ENCODE measurements at places on chromosomes 1 and 21.

DNA sequence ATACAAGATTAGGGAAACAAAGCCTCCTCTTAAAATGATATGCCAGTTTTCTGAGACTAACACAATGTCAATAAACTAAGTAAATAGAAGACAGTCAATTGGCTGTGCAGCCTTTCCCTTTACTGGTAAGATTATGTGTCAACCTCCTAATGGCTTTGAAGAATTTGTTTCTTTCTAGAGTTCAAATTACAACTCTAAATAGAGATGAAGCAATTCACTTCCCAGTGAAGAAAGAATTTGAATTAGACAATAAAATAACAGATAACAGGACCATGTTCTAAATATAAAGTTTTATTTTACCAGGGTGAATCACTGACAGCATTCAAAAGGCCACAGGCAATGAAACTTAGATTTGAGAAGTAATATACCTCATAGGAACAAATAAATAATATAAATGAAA is 680.3 kb downstream of the PLA2G4A start:
- no peak for DNase-seq

DNA sequence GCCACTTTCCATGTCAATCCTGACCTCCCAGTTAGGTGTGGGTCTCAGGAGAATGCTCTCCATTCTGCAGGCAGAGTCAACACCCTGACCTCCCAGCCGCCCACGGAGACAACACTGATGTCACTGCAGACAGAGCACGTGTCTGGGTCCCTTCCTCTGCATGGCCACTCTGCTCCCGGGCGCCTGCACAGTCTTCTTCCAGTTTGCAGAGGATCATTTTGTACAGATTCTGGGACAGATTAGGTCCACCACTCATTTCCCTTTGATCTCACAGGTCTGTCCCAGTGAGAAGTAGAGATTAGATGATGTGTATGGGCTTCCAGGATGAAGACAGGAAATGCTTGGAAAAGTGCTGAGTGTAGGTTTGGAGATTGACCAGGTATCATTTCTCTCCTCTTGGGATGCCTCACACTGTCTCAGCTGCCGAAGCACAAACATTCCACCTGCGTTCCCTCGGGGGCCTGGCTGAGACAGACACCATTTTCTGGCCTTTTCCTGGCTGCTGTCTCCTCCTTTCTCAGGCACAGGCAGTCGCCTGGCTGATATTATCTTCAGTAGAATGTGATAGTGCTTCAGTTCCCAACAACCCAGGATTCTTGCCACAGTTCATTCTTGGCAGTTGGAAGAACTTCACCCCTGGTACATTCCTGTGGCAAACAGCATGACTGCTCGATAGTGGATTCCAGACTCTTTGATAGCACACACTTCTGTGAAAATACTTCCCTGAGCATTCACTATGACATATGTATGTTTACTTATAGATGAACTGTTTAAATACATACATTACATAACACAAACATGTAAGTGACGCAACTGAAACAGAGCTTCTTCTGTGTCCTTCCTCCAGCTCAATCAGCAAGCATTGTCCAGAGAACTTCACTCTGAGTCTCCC is 7.9 kb downstream of the MYBPHL start:
- peak; percentile 34 for DNase-seq

- no peak for DNase-seq
Measured at GRCh38 chr1:205930799-205931281, 12.4 kb downstream of the SLC26A9 start.

DNA sequence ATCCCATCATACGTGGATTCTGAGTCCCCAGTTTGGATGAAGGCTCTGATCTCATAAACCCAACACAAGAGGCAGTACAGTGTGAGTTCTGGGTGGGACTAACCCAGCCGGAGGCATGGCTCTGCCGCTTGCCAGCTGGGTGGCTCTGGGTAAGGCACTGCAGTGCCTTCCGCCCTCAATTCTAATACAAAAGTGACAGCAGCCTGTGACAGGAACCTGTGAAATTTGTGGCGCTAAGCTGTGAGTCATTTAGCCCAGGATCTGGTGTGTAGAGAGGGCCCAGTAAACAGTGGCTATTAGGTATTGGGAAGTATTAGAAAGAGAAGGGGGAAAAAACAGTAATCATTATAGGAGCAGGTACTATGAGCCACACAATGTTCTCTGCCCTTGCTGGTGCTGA is 23.3 kb downstream of the HSPG2 start:
- no peak for DNase-seq

DNA sequence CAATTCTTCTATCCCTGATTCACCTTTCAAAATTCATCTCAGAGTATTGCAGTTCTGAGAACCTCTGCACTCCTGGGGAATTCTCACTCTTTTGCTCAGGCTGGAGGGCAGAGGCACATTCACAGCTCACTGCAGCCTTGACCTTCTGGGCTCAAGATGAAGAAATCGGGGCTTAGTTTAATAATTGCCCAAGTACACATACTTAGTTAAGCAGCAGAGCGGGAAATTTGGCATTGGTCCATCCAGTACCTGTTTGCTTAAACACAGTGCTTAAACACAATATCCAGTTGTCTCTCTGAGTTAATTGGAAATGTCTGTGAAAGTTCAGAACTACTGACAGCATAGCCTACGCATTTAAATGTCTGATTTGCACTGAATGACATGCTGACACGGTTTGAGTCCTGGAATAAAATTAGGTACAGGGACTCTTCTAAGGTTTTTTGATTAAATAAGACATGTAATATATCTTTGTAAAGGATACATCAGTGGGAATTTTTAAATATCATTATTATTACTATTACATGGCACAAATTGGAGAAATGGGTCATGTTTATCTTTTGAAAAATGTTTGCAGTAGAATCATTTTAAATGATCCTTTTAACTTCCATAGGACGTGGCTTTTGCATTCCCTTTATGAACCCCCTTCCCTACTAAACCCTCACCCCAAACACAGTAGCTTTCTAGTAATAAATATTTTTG is 337.4 kb downstream of the SRGAP2C start:
- no peak for DNase-seq

- no peak for DNase-seq
Measured at GRCh38 chr1:91796390-91796654, 89.6 kb downstream of the TGFBR3 start.

DNA sequence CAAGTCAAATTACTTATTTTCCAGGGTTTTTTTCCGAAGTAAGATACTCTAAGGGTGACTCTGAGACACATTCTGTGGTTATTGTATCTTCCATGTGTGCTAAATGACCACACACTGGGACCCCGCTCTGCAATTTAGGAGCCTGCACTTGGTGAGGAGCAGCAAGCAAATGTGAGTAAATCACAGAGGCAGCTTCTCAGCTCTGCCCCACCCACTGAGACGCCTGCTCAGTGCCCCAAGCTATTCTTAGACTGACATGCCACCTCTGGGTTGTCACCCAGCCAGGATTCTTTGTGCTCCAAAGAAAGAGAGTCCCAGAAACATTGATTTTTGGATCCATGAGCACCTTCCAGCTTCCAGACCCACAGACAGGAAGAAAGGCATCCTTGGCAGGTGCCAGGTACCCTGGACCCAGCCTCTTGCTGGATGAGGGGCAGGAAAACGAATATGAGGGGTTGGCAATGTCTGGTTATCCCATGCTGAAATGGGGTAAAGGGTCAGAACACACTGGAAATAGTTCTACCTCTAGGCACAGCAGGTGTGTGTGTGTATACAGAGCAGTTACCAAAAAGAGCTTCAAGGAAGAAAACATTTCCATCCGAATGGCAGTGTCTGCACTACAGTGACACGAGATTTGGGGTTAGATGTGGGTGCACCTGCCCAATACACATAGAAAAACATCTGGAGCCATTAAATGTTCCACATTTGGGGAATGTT is 41.2 kb downstream of the TNR start:
- DNase-seq: no peak

DNA sequence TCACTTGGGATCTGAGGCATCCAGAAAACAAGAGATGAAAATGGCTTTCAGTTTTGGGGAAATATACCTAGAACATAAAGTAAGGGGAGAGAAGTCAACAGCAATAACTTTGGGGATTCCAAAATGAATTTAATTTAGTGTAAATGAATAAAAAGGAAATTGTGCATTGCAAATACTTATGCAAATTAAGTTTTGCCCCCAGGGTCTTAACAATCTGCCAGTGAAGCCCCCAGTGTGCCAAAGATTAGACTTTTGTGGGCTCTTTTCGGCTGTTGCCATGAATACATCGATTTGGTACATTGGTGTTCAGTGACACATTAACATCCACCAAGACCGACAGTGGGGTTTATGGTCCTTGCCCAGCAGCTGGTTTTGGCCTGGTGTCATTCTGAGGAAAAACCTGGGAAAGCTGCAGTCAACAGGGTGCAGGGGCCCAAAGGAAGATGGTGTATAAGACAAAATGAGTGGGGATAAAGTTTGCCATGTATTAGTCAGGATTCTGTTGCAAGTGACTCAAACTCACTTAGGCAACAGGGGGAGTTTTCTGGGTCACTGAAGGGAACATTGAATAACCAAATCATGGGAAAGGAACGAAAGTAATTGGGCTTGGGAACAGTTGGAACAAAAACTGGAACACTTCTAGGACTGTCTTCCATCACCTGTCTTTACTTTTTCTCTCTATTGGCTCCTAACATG is 30.2 kb upstream of the IGSF3 start:
- DNase-seq: no peak

- no peak for DNase-seq
Measured at GRCh38 chr1:5156416-5157120, 502.2 kb downstream of the AJAP1 start.

DNA sequence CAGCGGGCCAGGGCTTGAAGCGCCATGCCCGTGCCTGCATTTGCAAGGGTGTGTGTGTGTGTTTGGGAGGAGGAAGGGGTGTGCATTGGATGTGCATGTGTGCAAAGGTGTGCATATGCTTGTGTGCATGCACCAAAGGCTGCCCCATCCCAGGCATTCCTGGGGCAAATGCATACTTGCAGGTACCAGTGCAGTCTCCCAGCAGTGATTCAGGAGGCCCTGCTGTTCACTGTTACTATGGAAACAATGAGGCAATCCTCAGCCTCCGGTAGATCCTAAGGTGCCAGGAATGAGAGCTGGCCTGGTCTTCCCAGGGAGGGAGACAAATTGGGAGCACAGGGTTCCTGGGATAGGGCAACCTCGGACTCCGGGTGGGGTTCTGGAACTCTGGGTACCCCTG is 7.5 kb upstream of the FNDC5 start:
- DNase-seq: no peak

- DNase-seq: no peak
Measured at GRCh38 chr1:23718482-23718881, 24.8 kb upstream of the ELOA start.

- no peak for DNase-seq
Measured at GRCh38 chr1:245154429-245155271, at the start of gene KIF26B. KIF26B (plus strand) TSS chr1:245154985; CDS start chr1:245155425, 440 bp downstream.

GRCh38 chr1:203930342-203930741 is 68.9 kb downstream of the SNRPE start:
- DNase-seq: no peak

DNA sequence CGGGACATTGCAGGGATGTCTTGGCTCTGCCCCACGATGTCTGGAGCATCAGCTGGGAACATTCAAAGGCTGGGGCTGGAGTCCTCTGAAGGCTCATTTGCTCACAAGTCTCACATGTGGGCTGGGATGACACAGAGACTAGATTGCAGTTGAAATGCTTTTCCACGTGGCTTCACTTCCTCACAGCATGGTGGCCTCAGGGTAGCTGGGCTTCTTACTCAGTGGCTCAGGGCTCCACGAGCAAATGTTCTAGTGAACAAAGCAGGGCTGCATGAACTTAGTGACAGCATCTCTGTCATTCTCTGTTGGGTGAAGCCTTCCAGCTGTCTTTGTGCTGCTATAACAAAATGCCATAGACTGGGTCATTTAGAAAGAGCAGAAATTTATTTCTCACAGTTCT is 247.0 kb upstream of the POU3F1 start:
- DNase-seq: no peak

GRCh38 chr1:118047650-118048224 is 118.2 kb downstream of the WDR3 start:
- DNase-seq: no peak

DNA sequence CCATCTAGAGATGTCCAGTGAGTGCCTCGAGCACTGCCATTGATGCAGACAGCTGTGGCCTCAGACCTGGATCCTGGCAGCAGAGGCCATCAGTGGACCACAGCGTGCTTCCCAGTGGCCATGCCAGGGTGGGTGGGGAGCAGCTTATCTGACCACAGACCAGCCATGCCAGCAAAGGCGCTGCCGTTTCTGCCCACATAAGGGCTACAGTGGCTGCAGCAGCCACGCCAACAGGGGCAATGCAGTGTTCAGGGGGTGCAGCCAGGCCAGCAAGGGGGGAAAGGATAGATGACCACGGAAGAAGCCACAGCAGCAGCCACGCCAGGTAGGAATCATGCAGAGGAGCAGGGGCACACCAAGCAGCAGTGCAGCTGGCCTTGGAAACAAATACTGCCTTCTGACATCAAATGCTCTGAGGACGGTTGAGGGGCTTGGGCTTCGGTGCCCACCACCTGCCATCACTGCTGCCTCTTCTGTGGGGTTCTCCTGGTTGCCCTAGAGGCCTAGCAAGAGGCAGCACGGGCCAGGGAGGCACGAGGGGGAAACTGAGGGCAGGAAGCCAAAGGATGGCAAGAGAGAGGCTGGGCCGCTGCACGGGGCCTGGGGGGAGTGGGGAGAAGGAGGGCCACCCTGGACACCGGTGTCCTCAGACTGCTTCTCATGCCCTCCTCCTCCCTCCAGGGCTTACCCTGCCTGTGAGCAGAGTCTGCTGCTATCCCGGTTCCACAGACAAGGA is 94.7 kb upstream of the RUNX3 start:
- DNase-seq: no peak

DNA sequence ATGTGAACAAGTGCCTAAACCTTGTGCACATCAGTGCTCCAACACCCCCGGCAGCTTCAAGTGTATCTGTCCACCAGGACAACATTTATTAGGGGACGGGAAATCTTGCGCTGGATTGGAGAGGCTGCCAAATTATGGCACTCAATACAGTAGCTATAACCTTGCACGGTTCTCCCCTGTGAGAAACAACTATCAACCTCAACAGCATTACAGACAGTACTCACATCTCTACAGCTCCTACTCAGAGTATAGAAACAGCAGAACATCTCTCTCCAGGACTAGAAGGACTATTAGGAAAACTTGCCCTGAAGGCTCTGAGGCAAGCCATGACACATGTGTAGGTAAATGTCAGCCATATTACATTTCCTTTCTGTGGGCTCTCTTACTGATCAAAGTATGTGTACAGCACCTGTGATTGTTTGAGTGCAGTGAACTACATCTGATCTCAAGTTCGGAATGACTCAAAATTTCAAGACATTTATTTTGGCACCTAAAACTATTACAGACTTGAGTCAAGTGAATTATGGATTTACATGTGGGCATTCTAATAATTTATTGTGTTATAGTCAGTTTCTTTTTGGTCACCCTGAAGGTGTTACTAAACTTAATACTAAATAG is 196.5 kb downstream of the TPR start:
- DNase-seq: no peak

- no peak for DNase-seq
Measured at GRCh38 chr1:241265428-241265827, 91.6 kb downstream of the RGS7 start.

GRCh38 chr1:189939967-189940366 is 537.7 kb downstream of the BRINP3 start:
- DNase-seq: no peak

- no peak for DNase-seq
Measured at GRCh38 chr1:199064971-199065370, 426.1 kb downstream of the PTPRC start.
